ENCODE measurements at places on chromosomes 12 and 14. TPM values are rescaled to one million over a fixed set of nuclear protein-coding genes. Genes with fewer than 3 reads are reported as not detected.

The PIANP gene
- 48.8 TPM for total RNA-seq

DNA sequence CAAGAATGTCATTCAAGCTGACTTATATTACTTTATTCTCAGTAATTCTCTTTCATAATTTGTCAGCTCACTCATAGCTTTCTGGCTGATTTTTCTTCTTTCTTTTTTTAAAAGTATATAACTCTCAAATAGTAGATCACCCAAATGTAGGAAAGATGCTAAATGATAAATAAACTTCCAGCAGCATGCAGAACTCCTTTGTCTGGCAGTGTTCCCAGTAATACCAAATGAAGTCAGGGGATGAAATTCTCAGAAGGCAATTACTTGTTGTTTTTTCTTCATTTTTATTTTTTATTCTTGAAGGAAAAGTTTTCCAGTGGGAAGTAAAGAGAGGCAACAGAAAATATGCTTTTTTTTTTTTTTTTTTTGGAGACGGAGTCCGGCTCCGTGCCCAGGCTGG lies 133.3 kb upstream of the SLCO1C1 start:
- no peak for DNase-seq

The CIROP gene
- not detected for total RNA-seq

The SLCO1B1 gene
- total RNA-seq, result not detected

DNA sequence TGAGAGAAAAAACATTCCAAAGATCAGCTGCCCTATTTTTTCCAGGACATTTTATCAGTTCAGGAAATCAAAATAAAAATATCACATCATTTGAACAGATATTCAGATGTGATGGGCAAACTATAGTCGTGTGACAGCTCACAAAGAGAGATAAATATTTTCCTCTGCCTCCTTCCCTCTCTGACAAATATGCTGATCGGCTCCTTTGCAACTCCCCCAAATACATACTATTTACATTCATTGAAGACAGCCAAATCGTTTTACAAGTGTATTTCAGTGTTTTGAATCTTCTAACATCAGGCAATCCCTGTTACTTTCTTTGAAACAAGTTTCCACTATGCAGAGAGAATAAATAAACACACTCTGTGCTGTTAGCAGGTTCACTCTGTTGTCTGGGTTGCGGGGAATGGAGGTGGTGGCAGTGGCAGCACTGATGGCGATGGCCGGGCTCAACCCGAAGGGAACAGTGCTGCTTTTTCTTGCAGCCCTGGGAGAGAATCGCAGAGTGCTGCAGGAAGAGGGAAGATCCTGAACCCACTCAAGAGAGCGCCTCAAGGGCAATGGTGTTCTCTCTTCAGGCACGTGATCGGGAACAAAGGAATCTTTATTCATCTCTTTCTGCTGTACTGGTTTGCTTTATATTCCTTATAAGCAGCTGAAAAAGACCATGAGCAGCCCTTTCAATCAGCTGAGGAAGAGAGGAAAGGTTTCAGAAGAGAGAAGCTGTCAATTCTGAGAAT lies 142.5 kb downstream of the PHLDA1 start:
- peak; percentile 23 for DNase-seq

- DNase-seq, result no peak
Measured at GRCh38 chr12:62684570-62685295, 218.1 kb downstream of the MON2 start.

GRCh38 chr12:103626498-103626897 lies 39.4 kb downstream of the STAB2 start:
- DNase-seq, result peak; percentile 41

The PTGR2 gene
- total RNA-seq, result 8.7 TPM

- no peak for DNase-seq
Measured at GRCh38 chr12:49798248-49798647, 30.0 kb downstream of the NCKAP5L start.

DNA sequence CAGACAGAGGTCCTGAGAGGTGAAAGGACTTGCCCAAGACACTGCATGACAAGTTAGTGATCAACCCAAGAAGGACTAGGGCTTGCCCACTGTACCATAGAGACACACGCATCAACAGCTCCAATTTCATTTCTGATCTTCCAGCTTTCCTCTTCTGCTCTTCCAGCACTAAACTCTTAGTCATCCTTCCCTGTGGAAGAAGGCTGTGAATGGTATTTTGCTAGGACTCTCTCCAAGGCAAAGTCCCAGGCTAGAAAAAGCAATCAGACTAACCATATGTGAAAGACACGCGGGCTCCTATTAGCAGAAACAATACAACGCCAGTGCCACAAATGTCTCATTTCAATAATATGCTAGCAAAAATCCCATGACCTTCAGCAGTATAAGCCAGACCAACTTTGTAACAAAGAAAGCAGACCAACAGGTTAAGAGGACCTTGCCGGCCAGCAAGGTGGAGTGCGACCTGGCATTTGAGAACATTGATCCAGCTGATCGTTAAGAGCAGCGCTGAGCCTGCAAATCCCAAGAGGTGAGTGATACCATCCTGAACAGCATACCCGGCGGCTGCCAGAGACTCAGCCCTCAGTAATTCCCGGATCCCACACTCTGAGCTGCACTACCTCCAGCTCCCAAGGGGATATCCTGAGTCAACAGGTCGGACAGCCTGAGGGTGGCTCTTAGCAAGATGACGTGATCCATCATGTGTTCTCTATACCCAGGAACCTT lies 132.5 kb downstream of the FOXN3 start:
- peak; percentile 31 for DNase-seq

Measured in glutamatergic neuron (in vitro differentiated cells).